SK-N-MC (cell line): ENCODE measurements at places on chromosomes 3 and 15.

DNA sequence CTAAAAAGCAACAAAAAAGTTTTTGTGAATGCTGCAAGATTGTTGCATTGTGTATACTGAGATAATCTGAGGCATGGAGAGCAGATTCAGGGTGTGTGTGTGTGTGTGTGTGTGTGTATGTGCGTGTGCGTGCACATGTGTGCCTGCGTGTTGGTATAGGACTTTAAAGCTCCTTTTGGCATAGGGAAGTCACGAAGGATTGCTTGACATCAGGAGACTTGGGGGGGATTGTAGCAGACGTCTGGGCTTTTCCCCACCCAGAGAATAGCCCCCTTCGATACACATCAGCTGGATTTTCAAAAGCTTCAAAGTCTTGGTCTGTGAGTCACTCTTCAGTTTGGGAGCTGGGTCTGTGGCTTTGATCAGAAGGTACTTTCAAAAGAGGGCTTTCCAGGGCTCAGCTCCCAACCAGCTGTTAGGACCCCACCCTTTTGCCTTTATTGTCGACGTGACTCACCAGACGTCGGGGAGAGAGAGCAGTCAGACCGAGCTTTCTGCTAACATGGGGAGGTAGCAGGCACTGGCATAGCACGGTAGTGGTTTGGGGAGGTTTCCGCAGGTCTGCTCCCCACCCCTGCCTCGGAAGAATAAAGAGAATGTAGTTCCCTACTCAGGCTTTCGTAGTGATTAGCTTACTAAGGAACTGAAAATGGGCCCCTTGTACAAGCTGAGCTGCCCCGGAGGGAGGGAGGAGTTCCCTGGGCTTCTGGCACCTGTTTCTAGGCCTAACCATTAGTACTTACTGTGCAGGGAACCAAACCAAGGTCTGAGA, 4.7 kb downstream of the BHLHE40 start:
- DNase-seq: no peak

GRCh38 chr15:46892621-46893160, 824.6 kb upstream of the SEMA6D start:
- DNase-seq: no peak

DNA sequence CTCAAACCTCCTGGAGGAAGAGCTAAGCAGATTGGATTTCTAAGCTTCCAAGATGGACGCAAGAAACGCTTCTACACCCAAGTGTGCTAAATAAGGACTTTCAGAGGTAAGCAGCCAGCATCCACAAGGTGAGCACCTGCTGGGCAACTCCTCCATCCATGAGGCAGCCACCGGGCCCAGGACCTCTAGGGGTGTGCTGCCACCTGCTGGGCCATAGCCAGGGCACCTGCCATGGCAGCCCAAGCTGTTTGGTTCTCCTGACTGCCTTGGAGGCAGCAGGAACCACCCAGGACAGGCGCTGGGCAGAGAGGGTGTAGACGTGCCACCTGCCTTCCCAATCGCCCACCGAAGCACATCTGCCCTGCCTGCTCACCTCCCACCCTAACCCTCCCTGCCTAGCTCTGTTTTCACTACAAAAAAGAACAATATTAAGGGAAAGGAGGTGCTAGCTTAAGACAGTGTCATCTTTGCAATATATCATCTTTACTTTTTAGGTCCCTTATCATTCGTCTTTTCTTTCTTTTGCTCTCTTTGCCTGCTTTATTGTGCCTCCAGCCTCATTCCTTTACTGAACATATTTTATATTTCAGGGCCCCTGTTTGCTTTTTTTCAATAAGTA, 12.9 kb downstream of the C15orf62 start:
- no peak for DNase-seq

- DNase-seq: no peak
Observed at GRCh38 chr3:177493091-177493490, 295.8 kb upstream of the TBL1XR1 start.

GRCh38 chr3:128746881-128747280, 20.9 kb downstream of the RAB7A start:
- no peak for DNase-seq
